ENCODE measurements at places on chromosomes 2 and 18. TPM values are rescaled to one million over a fixed set of nuclear protein-coding genes. Genes with fewer than 3 reads are reported as not detected.

UBXN2A gene
- total RNA-seq: 13.9 TPM

NDC80 gene
- 41.6 TPM for total RNA-seq

RETREG2 gene
- total RNA-seq: 67.6 TPM

EGR4 gene
- 0.55 TPM for total RNA-seq

TEKT4 gene
- total RNA-seq: not detected

SLC14A1 gene
- total RNA-seq: 2.3 TPM

ALPI gene
- not detected for total RNA-seq

TRIB2 gene
- 9.6 TPM for total RNA-seq

NXPH2 gene
- not detected for total RNA-seq

LRP2 gene
- 0.07 TPM for total RNA-seq

ZSWIM2 gene
- total RNA-seq: not detected

SATB2 gene
- total RNA-seq: 0.09 TPM

NGEF gene
- 0.38 TPM for total RNA-seq

DYNAP gene
- not detected for total RNA-seq

NEUROD1 gene
- not detected for total RNA-seq

FOXI3 gene
- not detected for total RNA-seq

NT5DC4 gene
- not detected for total RNA-seq

TRIP12 gene
- 269 TPM for total RNA-seq

STPG4 gene
- not detected for total RNA-seq

CCDC85A gene
- total RNA-seq: not detected

ALS2 gene
- total RNA-seq: 18.0 TPM

PRKAG3 gene
- not detected for total RNA-seq

ZNF521 gene
- not detected for total RNA-seq

ZNF236 gene
- total RNA-seq: 15.9 TPM

KLF11 gene
- total RNA-seq: 7.5 TPM

ABCB11 gene
- total RNA-seq: not detected

ATOH8 gene
- not detected for total RNA-seq

TEX44 gene
- total RNA-seq: not detected

SEPTIN10 gene
- 0.31 TPM for total RNA-seq

UBE2F gene
- total RNA-seq: 65.8 TPM

RESP18 gene
- not detected for total RNA-seq

NOSTRIN gene
- not detected for total RNA-seq

FAM237A gene
- total RNA-seq: not detected

ANKRD30BL gene
- not detected for total RNA-seq

SPC25 gene
- 27.7 TPM for total RNA-seq

EML6 gene
- total RNA-seq: 1.3 TPM

TNFAIP6 gene
- total RNA-seq: not detected

RGPD3 gene
- 0.04 TPM for total RNA-seq

SERPINB11 gene
- not detected for total RNA-seq

CCBE1 gene
- total RNA-seq: not detected

TACR1 gene
- not detected for total RNA-seq

KLHL30 gene
- total RNA-seq: not detected

NMS gene
- not detected for total RNA-seq

ERICH2 gene
- total RNA-seq: not detected

NAT8 gene
- total RNA-seq: not detected

KLHL29 gene
- 0.11 TPM for total RNA-seq

All from CD8-positive, alpha-beta memory T cell (primary cell).